ENCODE measurements at places on chromosomes 6 and 20.

GRCh38 chr6:84667252-84668213 is 96.9 kb downstream of the TBX18 start:
- DNase-seq = no peak

DNA sequence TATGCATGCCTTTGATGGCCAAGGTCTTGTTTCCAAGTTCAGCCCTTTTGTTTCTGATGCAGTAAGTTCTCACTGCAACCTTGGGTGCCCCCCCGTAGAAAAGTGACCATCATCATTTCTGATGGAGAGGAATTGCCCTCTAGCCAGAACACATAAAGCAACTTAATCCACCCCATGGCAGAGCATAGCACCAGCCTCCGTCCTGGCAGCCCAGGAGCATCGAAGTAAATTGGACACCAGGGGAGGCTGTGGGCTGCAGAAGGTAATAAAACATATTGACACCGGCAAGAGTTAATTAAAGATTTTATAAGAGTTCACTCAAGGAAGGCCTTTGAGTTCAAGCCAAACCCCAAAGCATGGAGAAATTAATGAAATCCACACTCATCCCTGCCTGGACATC is 39.2 kb upstream of the CST7 start:
- no peak for DNase-seq

GRCh38 chr6:142943711-142944123 is 1.3 kb downstream of the HIVEP2 start:
- DNase-seq = no peak

DNA sequence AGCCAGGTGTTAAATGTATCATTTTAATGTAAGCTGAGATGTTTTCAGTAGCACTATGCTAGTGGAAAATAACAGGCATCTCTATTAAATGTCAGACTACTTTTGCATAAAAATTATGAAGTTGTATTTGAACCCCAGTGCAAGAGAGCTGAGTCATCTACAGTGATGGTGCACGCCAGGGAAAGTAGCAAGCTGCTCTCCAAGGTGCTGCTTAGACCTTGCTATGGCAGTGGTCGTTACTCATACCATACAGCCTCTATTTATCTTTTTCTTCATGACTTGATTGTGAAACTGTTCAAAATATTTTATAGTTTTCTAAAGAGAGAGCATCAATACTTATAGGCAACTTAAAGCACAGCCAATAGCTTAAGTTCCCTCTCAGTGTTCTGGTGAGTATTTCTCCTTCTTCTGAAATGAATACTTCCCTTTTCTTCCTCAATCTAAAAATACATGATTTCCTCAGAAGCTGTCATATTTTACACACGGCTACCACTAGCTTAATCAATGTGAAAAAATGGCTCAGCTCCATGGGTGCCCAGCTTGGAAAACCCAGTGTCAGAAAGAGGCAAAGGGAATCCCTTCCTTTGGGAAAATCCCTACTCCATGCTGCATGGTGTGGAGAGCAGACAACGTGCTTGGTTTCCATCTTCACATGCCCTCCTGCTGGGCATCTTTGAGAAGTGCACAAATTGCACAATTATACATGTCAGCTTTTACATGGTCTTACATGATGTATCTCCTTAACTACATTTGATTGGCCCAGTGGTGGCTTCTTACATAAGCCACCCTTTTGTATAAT is 105.6 kb downstream of the ELOVL4 start:
- no peak for DNase-seq

DNA sequence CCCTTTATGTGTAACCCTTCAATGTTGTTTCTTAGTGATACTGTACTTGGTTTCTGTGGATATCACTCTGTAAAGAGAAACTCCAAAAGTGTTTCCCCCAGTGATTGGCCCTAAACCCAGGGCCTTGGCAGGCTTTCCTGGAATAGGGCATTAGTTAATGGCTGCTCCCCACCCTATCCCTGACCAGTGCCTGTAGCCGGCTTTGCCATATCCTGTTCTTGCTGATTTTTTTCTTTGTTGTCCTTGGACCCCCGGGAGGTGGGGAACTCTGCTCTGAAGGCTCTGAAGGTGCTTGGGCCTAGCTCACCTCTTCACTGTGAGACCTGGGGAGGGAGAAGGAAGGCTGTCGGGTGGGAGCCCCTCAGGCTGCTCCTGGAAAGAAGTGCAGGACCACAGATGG is 120.1 kb downstream of the TCP11 start:
- DNase-seq = no peak

DNA sequence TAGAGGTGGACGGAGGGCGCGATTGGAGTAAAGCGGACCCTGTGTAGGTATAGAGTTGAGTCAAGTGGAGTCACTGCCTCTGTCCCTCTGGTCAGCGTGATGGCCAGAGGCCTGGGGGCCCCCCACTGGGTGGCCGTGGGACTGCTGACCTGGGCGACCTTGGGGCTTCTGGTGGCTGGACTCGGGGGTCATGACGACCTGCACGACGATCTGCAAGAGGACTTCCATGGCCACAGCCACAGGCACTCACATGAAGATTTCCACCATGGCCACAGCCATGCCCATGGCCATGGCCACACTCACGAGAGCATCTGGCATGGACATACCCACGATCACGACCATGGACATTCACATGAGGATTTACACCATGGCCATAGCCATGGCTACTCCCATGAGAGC is 479 bp downstream of the SLC39A7 start:
- DNase-seq = no peak

DNA sequence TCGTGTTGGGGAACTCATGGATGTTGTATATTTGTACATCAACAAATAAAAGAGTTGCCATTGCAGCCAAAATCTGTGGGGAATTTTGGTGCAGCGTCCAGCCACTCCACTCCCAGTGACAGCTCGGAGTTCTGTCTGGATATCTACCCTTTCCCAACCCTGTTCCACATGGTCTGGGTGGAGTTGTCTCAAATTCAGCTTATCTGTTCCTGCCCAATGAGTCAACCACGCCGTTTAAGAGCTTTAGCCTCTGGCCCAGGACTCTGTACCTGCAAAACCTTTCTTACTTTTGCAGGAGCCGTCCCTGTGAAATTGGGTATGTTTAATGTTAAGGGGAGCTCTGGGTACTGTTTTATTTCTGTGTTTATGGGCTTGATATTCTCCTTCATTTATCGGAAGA is 33.9 kb upstream of the OVOL2 start:
- DNase-seq = no peak

DNA sequence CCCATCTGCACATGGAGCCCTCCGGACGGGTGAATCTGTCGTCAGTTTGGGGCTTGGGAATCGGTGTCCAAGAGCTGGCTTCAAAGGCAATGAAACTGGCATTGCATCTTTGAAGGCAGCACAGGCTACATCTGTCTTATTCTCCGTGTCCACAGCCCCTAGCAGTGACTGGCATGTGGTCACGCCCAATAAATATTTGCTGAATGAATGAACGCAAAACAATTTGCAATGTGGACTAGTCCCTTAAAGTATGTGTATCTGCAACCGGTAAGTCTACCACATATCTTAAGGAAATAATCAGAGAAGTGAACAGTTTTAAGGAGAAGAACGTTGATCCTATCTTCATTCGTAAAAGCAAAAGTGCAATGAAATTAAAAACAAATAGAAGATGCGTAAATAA is 8.0 kb upstream of the PMEPA1 start:
- no peak for DNase-seq

DNA sequence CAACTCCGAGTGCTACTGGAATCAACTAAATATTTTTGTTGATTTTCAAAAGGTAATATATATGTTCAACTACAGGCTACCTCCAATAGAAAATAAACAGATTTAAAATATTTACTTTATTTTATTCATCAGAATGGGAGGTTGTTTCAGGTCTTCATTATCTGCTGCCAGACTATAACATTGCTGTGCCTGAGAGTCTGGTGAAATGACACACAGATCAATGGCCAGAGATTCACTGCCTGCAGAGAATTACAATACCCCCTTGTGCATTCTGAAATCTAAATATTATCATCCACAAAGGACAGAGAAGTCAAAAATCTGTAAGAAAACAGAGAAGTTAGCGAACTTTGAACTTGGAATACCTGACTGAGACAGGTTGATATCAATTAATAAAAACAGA is 667.8 kb upstream of the GJE1 start:
- no peak for DNase-seq

GRCh38 chr6:131400779-131401496 is 172.1 kb upstream of the ARG1 start:
- DNase-seq = no peak

GRCh38 chr6:14231071-14231483 is 113.5 kb downstream of the CD83 start:
- DNase-seq = no peak

- DNase-seq = no peak
These were observed 34.2 kb downstream of the JARID2 start for GRCh38 chr6:15280028-15280427.

DNA sequence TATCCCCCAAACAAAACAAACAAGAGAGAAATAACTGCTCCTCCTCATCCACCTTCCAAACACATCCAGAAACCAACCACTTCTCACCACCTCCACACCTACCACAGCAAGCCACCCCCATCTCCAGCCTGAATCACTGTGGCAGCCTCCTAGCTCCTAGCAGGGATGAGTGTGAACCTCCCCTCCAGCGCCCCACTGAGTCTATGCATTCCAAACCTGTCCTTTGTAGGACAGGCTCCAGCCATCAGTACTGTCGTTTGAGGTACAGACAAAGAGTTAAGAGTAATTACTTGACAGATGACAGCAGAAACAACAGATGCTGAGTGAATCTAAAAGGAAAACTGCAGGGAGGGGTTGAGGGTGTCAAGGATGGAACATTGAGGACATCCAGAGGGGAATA is 2.4 kb downstream of the METTL24 start:
- peak; percentile 68 for DNase-seq

Data from NCI-H524 treated with DMSO at 0.1 percent for 48 hours (cell line).